ENCODE measurements at places on chromosomes 2 and 18.

GRCh38 chr18:77084688-77085035 lies 47.9 kb downstream of the MBP start:
- DNase-seq, result no peak

DNA sequence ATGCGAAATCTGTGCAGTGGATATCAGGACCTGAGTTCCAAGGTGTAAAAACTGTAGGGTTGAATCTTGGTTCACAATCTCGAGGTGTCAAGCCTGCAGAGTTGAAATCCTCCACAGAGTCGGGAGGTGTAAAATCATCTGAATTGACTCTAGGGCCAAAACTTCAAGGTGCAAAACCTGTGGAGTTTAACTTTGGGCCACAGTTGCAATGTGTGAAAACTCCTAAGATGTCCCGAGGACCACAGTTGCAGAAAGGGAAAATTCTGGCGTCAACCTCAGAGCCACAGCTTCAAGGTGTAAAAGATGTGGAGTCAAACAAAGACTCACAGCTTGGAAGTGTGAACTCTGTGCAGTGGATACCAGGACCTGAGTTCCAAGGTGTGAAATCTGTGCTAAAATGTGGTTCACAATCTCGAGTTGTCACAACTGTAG lies 9.8 kb upstream of the ZNF512 start:
- DNase-seq, result no peak

- DNase-seq, result no peak
Observed at GRCh38 chr2:170365686-170366085, 187.7 kb downstream of the MYO3B start.

DNA sequence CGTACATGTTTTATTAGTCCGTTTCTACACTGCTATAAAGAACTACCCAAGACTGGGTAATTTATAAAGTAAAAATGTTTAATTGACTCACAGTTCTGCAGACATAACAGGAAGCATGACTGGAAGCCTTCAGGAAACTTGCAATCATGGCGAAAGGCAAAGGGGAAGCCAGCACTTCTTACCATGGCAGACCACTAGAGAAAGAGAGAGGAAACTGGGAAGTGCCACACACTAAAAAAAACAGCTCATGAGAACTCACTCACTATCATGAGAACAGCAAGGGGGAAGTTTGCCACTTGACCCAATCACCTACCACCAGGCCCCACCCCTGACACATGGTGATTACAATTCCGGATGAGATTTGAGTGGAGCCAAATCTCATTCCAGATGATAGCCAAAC lies 466.2 kb downstream of the IRS1 start:
- no peak for DNase-seq

GRCh38 chr2:85250045-85250444 lies 77.7 kb downstream of the TGOLN2 start:
- DNase-seq, result no peak

DNA sequence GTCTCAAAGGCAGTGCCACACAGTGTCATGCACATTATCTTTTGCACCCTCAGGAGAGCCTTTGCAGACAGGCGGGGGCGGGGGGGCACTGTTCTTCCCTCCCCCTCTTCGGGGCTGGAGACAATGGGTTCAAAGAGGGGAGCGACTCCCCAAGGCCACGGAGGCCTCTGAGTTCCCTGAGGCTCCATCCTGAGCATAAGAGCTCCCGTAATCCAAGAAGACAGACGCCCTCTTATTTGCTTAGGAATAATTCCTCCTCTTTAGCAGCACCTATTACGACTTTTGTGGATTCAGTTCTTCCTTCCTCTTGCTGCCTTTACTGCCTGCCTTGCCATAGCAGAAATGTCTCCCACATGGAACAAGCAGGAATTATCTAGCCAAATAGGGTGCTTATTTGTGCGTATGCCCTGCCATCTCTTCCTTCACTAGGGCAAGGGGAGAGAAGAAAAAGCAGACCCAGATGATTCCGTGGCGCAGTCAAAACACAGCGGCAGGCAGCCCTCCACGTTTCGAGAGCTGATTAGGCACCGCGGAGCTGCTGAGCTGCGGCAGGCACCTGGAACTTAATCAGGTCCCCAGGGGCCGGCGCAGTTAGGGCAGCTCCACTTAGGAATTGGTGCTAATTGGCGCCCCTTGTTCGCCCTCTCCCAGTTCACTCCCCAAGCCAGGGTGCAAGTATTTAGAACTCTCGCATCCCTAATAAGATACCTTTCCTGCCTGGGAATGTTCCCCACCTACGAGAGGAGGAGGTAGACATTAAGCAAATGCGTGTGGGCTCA lies 233.4 kb upstream of the MYT1L start:
- DNase-seq, result no peak

DNA sequence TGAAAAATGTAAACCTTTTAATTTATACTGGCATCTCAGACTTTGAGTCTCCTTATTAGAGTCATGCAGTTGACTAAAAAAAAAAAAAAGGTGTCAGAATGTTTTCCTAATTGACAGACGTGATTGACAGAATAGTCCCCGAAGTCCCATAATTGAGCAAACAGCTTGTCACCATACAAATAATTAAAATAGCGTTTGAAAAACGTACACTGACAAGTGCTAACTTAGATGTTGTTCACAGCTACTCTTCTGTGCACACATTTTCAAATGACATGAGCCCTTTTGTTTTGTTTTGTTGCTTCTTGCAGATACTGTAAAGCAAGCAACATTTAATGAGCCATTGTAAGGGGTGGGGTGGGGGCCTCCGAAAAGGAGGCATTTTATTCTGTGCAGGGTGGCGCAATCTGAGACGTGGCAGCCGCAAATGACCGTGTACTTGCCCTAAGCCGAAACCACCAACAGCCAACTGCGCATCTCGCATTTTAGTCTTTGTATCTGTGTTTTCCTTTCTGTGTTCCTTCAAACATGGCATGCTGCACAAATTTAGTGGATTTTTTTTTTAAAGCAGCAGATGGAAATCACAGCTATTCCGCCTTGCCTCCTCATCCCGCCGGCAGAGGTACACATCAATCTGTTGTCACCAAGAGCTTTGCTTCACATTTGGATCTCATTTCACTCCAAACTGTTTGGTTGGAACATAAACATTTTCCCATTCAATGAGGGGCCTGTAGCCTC lies 52.4 kb downstream of the LPIN1 start:
- no peak for DNase-seq

All from AG09319 (cell line).